DND-41 (cell line): ENCODE measurements at places on chromosomes 7 and 10.

GRCh38 chr7:40721342-40721949 is 586.6 kb downstream of the SUGCT start:
- H3K4me1 ChIP-seq, result peaks cover 12% of the 10 kb centered on the region
- no peak for DNase-seq
- no peaks in the 10 kb centered on the region for H3K36me3 ChIP-seq
- H3K27me3 ChIP-seq, result no peaks in the 10 kb centered on the region

DNA sequence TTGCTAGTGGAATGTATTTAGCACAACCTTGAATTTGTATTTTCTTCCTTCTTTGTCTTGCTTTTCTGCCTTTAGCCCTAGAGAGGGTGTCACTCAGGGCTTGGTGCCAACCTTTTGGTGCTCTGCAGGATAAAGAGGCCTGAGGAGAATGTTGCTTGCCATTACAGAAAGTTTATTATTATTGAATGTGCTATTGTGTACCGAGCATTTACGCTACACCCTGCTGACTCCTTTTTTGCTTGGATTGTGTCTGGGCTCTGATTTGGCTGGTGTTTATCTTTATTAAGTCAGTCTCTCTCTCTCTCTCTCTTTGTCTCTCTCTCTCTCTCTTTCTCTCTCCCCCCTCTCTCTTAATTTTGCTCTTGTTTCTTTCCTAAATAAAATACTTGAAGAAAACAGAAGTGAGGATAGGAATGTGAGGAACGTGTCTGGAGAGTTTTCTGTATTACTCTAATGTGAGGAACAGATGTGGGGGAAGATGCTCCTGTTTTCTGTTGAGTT is 284.4 kb upstream of the PHYHIPL start:
- H3K36me3 ChIP-seq, result no peaks in the 10 kb centered on the region
- H3K4me1 ChIP-seq, result no peaks in the 10 kb centered on the region
- H3K4me3 ChIP-seq, result no peak overlapping the region
- no peaks in the 10 kb centered on the region for H3K27me3 ChIP-seq
- H3K27ac ChIP-seq, result no peak overlapping the region

DNA sequence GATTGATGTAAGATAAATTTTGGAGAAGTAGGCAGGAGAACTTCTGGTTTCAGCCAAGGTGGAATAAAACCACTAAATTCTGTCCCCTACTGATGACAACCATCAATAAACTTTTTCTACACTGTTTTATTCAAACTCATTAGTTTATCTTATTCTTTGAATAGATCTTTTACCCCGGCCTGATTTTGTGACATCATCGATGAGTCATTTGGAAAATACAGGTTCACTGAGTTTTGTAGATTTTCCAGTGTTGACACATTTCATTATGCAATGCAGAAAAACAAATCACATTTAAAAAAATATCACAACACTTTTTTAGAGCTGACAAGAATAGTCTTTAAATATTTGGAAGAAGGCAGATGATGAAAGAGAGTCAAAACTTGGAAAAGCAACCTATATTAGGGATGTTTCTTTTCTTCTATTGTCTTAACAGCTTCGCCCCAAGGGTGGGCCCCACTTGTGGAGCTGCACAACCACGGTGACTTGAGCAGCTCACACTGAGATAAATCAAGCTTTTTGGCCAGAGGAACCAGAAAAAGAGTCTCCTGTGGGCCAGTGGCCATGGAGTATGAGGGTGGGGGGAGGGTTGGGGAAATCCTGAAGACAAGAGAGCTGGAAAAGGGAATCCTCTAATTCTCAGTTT is 112.8 kb downstream of the PTEN start:
- no peak for DNase-seq
- no peak overlapping the region for H3K27ac ChIP-seq
- H3K36me3 ChIP-seq, result no peaks in the 10 kb centered on the region
- no peaks in the 10 kb centered on the region for H3K27me3 ChIP-seq
- H3K4me1 ChIP-seq, result no peaks in the 10 kb centered on the region
- no peak overlapping the region for H3K4me3 ChIP-seq

- H3K27me3 ChIP-seq, result peaks cover 13% of the 10 kb centered on the region
- DNase-seq, result no peak
- no peaks in the 10 kb centered on the region for H3K36me3 ChIP-seq
- H3K4me1 ChIP-seq, result no peaks in the 10 kb centered on the region
- no peak overlapping the region for H3K4me3 ChIP-seq
Observed at GRCh38 chr10:109966961-109967738, 40.6 kb upstream of the ADD3 start.

GRCh38 chr7:27364344-27364758 is 121.7 kb downstream of the EVX1 start:
- peaks cover 10% of the 10 kb centered on the region for H3K27me3 ChIP-seq
- no peak overlapping the region for H3K4me3 ChIP-seq
- H3K27ac ChIP-seq, result no peak overlapping the region
- H3K4me1 ChIP-seq, result no peaks in the 10 kb centered on the region
- no peak for DNase-seq
- no peaks in the 10 kb centered on the region for H3K36me3 ChIP-seq
